Femur (tissue), 1 donor: ENCODE measurements at places on chromosomes 4 and X.

- DNase-seq: no peak
Observed at GRCh38 chrX:84133023-84133422, 55.0 kb downstream of the RPS6KA6 start.

GRCh38 chr4:143337600-143338287 is 1.1 kb downstream of the GAB1 start:
- peak; percentile 85 for DNase-seq

DNA sequence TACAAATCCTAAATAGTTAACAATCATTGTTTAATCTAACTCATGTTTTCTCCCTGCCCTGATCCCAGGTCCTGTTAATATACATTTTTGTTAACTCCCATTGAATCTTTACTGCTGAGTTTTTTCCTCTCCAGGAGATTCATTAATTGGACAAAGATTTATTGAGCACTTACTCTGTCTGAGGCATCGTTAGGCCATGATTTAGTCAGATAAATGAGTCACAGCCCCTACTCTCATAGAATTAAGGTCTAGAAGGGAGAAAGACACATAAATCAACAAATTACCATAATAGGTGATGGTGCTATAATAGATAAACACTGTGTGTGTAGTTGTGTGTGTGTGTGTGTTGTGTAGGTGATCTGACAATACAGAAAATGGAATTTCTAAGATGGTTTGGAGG is 112.5 kb downstream of the MAPK10 start:
- no peak for DNase-seq

DNA sequence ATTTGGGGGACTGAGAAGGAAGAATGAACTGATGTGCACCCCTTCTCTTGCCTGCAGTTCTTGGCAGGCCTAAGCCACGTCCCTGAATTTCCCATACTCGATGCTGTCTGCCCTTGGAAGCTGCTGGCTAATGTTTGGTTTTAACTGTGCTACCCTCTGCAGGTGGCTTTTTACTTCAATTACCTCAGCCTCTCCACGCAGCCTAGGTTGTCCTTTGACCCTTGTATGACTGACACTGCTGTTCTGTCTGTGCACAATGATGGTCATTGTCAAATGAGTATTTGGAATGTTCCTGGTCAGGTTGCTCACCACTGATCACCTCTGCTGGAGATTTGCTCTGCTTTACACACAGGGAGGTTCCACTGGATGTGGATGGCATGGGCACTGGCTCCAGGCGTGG is 137.1 kb downstream of the ZNF518B start:
- DNase-seq: no peak

DNA sequence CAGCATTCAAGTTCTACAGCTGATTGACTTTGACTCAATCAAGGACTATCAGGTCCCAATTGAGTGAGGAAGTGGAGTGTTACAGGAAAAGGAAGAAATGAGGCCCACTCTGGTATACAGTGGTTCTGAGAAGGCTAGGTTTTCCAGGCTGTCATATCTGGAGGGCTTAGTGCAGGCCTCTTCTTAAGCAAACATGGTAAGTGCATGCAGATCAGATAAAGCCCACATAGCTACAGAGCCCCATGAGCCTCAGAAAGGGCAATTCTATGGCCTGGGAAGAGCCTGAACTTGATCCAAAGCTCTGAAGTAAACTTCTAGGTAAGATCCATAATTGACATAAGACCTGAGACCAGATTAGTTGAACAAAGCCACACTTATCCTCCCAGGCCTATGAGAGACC is 29.0 kb upstream of the MAOA start:
- DNase-seq: no peak

- no peak for DNase-seq
Observed at GRCh38 chrX:109481986-109482385, at the start of gene GUCY2F. Gene GUCY2F (minus strand): TSS chrX:109482086. CDS start chrX:109475936, 6,150 bp downstream.

DNA sequence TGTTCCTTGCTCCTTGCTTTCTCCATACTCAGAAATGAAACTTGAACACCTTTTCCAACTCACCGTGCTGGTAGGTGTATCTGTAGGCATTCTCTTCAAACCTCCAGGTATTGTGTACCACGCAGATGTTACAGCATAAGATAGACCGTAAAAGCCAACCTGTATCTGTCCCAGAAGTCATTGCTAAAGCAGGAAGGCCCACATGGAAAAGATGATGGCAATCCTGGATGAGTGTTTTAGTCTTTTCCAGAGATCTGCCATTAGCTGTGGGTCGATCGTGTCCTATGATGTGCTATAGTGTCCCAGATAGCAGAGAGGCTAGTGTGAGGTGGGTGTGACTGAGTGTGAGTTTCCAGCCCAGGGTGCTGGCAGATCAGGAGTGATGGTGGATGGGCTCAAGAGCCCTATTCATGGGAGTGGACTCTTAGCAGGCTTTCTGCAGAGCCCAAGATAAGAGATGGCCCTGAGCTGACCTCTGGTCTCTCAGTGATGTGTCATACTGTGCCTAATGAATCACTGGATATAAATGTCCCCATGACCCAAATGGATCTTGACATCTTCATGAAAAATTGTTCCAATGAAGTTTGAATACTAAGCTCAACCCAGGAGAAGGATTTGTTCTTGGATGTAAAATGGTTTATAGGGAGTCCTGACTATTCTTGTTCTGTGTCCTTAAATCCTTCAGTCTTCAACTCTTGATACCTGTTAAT is 69.1 kb upstream of the WDR1 start:
- no peak for DNase-seq

- DNase-seq: no peak
Observed at GRCh38 chr4:147837435-147837834, 105.5 kb downstream of the ARHGAP10 start.

DNA sequence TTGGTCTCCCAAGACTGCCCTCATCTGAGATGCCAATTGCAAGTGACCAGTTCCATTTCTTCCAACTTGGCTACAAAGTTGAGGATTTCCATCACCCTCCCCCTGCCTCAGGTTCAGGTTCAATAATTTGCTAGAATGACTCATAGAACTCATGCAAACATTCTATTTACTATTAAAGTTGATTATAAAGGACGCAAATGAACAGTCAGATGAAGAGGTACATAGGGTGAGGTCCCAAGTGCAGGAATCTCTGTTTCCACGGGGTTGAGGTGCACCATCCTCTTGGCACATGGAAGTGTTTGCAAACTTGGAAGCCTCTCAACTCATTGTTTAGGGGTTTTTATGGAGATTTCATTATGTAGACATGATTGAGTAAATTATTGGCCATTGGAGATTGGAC is 41.0 kb downstream of the FGFBP1 start:
- no peak for DNase-seq

GRCh38 chrX:42127563-42127962 is 204.2 kb upstream of the CASK start:
- no peak for DNase-seq

GRCh38 chr4:105483840-105484239 is 10.0 kb upstream of the PPA2 start:
- DNase-seq: no peak

DNA sequence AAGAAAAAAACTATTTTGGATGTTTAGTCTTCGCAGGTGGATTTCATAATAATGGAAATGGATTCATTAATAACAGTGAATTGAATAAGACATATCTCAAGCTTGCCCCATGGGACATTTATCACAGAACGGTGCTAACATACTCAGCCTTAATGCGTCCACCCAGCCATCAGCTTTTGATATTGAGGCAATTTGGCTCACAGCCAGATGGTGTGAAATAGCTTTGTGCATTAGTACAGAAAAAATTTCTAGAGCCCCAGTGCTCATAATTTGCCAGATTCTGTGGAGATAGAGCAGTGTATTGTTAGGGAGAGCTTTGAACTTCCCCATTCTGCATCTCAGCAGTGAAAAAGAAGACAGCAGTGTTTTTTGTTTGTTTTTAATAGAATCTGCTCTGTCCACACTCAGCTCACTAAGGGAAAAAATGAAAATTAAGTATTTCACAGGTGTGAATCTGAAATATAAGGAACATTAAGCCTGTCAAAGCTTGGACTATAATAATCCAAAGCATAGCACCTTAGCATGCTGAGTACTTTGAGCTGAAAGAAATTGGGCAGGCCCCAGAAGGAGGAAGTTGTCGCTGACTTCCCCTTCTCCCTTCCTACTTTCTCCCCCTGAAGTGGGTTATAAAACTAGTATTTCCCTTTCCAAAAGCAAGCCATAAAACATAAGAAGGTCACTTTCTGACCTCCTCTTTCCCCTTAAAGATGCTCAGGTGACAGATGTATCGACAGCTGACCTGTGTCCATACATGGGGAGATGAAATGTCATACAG is 295.8 kb downstream of the MAGEB5 start:
- DNase-seq: no peak

DNA sequence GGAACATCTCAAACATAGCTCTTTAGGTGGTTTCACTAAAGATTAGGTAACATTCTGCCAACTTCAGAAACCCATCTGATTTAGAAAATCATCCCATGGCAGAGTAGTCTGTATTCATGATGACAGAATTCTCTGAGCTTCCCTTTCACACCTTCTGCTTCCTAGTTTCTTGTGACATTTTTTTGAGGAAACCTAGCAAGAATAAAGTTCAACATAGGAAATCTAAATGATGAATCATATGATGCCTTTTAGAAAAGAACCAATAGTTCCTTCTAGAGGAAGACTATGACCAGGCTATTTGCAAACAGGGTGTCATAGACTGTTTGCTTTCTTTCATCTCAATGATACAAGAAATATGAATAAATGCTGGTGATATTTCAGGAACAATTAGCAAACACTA is 49.8 kb upstream of the CAMK2D start:
- DNase-seq: no peak

DNA sequence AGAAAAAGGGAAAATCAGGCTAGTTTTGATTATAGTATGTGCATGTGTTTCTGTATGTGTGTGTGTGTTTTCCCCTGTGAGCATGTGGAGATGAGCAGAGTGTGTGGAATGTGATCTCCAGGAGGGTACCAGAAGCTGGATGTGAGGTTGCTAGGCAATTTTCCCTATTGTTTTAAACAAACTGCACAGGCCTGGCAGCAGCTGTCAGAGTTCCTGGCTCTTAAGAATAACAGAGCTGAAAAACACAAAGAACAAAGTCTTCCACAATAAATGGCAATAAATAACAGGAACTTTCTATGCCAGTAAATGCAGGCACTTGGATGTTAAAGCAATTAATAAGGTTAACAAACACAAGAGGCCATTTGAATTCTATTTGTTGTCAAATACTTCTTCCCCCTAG is 344.6 kb upstream of the CTSO start:
- peak; percentile 79 for DNase-seq

DNA sequence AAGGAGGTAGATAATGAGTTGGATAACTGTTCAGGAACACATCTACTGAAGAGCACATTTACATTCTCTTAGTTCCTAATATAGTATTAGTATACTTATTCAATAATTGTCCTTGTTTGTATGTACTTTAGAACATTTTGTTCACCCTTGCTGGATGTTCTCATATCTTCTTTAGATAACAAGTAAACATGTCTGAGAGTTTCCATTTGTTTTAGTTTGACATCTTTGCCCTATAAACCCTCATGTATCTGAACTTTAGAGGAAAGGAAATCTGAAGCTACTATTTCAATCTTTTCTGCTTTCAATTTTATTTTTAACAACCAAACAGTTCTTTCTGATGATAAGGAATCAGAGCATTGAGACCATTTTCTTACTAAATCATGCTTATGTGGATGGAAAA is 518.6 kb downstream of the RPA4 start:
- no peak for DNase-seq

GRCh38 chr4:28973587-28974350 is 1746.4 kb upstream of the PCDH7 start:
- no peak for DNase-seq

GRCh38 chr4:147831551-147832171 is 99.8 kb downstream of the ARHGAP10 start:
- no peak for DNase-seq

GRCh38 chrX:39631276-39632229 is 466.2 kb downstream of the BCOR start:
- no peak for DNase-seq

DNA sequence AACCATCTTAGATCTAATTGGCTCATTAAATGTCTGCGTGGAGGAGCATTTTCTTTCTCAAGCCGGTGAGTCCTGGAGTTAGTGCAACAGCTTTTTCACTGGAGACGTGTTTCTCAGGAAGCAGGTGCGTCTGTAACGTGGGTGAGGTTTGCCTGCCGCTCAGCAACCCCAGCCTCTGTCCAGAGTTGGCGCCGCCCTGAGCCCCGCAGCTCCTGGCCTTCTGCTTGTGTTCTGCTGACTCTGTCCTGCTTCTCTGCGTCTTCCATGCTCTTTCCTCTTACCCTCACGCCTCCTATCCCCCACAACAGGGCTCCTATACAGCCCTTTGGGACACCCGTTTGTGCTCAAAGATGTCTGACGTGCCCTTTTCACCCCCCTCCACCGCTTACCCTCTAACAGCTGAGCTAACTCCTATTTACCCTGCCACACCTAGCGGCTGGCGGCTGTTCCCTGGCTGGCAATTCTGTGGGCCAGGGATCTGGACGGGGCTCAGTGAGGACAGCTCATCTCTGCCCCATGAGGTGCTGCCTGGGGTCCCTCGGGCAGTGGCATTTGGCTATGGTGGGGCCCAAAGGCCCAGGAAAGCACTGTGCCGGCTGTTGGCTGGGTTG is 18.8 kb downstream of the DOK7 start:
- DNase-seq: no peak

GRCh38 chrX:19334945-19335626 is 8.6 kb upstream of the PDHA1 start:
- no peak for DNase-seq

- DNase-seq: no peak
Observed at GRCh38 chr4:24594887-24595286, 10.5 kb upstream of the DHX15 start.

GRCh38 chr4:99381588-99382175 is 29.1 kb upstream of the ADH1C start:
- no peak for DNase-seq

DNA sequence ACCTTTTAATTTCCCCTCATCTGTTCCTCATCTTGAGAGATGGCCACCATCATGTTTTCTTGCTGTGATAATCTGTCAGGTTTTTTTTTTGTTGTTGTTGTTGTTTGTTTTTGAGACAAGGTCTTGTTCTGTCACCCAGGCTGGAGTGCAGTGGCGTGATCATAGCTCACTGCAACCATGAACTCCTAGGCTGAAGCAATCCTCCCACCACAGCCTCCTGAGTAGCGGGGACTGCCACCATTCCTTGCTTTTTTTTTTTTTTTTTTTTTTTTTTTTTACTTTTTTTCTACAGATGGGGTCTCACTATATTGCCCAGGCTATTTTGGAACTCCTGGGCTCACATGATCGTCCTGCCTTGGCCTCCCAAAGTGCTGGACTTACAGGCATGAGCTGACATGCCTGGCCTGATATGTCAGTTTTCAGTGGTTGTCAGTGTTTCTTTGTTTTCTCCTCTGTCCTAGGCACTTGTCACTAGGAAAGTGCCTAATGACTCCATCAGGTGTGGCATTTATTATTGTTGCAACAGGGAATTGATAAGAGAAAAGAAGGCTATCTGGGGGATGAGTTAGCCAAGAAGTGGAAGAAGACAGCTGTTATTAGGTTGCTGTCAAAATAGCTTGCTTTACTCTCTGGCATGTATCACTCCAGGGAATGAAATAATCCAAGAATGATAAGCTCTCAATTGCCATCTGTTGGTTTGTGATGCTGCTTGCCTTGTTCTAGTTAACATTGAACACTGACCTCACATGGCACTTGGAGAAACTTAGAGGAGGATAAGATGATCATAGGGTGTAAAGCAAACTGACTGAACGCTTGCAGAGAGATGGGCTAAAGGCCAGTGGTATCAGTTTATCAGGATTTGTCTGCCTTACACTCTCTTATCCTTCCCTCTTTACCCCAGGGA is 41.7 kb downstream of the TMEM164 start:
- no peak for DNase-seq
